ENCODE measurements at places on chromosomes 13 and 19.

DNA sequence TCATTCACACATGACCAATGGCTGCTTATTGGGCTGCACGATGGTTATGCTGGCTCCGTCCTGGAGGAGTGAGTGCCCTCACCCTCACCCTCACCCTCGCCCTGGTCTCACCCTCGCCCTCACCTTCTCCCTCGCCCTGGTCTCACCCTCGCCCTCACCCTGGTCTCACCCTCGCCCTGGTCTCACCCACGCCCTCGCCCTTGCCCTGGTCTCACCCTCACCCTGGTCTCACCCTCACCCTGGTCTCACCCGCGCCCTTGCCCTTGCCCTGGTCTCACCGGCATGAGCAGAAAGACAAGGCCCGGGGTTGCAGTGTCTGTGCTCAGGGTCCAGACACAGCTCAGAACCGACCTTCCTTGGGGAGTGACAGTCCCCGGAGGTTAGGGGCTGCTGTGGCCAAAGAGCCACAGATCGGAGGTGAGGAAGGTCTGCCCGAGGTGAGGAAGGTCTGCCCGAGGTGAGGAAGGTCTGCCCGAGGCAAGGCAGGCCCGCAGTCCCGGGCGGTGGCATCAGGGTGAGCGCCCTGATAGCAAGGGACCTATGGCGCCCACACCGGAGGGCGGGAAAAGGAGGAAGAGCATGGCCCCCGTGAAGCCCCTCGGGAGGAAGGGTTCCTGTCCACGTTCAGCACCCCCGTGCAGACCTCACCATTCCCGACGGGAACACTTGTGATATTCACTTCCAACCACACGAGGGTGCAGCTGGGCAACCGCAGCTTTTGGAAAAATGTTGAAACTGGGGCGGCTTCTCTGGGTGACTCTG is 65.6 kb downstream of the MCF2L start:
- no peak for DNase-seq

DNA sequence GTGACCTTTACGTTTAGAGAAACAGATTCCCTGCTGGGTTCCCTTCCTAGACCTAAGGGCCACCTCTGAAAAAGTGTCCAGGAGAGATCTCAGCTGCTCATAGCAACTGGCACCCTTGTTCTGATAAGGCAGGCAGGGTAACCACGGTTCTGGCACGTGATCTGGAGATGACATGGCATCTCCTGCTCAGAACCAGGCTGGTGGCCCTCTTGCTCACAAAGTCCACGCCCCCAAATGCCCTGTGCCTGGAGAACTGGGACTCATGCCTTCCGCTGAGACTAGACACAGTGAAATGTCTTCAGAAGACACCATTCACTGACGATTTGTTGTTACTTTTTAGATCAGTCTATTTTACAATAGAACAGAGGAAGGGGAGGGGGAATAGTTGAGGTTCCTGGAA is 174.1 kb downstream of the ZNF536 start:
- DNase-seq = no peak

GRCh38 chr13:101499406-101499805 is 46.9 kb downstream of the ITGBL1 start:
- no peak for DNase-seq

- DNase-seq = no peak
Observed at GRCh38 chr13:20127262-20127561, 33.6 kb downstream of the GJA3 start.

DNA sequence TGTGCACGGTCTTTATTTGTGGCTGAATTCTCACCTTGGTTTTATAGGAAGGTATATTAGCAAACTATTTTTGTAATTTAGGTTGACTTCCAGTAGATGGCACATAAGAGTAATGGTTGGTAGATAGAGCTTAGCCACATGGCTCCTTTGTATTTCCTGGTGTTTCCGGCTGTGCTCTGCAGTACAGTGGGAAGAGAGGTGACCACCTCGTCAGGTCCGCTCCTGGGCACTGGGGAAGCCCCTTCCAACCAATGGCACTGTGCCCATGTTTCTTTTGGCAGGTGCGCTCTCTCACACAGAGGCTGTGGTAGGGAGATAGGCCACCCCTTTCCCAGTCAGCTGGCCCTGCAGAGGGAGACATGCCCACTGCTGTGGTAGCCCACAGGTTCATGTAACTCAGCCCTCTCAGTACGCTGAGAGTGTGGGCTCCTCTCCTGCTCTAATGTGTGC is 74.3 kb upstream of the ATP12A start:
- no peak for DNase-seq

- DNase-seq = no peak
Observed at GRCh38 chr13:83825676-83826075, 56.6 kb downstream of the SLITRK1 start.
